ENCODE measurements at places on chromosomes 2 and 18.

- DNase-seq: no peak
Measured at GRCh38 chr18:26648509-26649192, 100.3 kb upstream of the KCTD1 start.

GRCh38 chr2:133641497-133641896, 73.2 kb upstream of the NCKAP5 start:
- DNase-seq: no peak

- no peak for DNase-seq
Measured at GRCh38 chr2:101991721-101992145, at the start of gene IL1R2. Gene IL1R2, plus strand, starts transcription at chr2:101991960. Its CDS starts 16,616 bp downstream, at chr2:102008576.

- DNase-seq: no peak
Measured at GRCh38 chr18:29811519-29811918, 1231.0 kb downstream of the DSC3 start.

GRCh38 chr2:45412754-45413379, 198.2 kb downstream of the SRBD1 start:
- DNase-seq: no peak

DNA sequence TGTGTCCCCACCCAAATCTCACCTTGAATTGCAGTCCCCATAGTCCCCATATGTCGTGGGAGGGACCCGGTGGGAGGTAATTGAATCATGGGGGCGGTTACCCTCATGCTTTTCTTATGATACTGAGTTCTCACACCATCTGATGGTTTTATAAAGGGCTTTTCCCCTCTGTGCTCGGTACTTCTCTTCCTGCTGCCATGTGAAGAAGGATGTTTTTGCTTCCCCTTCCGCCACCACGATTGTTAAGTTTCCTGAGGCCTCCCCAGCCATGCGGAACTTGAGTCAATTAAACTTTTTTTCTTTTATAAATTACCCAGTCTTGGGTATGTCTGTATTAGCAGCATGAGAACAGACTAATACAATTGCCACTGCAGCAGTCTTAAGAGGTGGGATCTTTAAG, 134.9 kb downstream of the LTBP1 start:
- DNase-seq: no peak

DNA sequence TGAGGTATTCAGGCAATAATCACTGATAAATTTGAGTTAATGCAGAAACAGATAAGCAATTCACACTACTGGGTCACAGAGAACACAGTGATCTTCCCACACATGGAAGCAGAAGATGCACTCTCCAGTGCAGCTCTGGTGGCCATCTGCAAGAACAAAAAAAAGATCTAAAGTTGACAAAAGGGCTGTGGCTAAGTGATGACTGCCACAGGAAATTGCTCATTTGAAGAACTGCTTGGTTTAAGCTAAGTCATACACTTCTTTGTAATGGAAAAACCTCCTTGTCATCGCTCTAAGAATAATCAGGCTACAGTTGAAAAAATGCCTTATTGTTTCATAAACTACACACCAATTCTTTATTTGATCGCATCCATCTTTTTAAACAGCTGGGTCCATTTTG, 115.1 kb downstream of the DTNB start:
- DNase-seq: no peak

DNA sequence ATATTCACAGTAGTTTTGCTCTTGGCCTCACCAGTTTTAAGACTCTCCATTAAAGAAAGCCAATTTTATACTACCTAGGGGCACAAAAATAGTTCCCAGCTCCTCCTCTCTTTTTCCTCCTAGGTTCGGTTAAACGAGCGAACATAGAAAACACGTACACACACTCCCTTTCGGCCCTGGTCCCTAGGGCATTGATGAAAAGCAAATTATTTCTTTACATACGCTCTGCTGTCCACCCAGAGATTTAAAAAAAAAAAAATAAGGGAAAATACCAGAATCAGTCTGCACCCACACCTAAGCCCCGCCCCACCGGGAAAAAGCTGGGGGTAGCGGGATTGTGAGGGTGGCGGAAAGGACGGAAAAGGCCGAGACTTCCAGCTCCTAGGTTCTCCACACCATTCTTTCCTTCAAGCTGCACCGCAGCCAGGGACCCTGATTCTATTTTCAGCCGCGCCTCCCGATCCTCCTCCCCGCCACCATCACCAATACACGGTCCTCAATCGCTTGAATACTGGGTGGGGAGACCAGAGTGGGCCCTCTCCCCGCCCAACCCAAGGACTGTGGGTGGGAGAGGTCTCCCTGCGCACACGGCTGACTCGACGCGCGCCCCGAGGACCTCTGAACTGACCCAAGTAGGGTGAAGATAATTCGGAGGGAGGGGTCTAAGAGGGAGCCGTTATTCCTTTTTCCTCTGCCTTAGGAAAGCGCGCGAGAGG, 769 bp downstream of the ATF2 start:
- DNase-seq: peak; percentile 58

DNA sequence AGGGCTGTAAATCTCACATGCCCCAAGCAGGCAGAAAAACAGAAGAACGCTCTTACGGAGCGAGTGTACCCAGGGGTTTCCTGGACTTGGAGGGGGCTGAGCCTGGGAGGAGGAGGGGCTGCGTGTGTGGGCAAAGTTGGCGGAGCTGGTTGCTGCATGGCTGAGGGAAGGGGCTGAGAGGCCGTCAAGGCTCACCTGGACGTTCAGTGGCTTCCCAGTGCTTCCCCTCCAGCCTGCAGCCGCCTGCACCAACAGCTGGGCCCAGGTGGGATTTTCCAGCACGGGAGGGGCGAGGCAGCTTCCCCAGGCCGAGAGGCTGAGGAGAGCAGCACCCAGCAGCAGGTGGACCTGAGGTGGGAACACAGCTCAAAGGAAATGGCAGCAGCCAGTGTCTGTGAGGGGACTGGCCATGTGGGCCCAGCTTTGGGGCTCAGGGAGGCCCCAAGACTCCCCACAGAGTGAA, 70.6 kb upstream of the CTDP1 start:
- no peak for DNase-seq

DNA sequence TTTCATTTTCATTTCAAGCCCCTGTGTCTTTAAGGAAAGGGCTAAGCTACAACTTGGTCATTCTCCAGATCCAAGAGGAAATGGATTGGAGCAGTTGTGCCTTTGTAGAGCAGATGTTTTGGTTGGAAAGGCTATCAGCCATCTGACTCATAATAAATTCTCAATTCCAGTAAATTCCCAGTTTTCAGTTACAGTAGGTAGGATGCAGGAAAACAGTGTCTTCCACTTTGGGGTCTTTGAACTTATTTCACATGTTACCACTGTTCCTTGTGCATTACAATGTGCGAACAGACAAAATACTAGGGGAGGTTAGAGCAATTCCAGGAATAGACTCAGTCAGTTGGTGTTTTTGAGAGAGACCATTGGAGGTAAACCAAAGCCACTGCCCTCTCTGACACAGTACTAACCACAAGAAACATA, 211.9 kb downstream of the BABAM2 start:
- DNase-seq: no peak

GRCh38 chr2:58720770-58721697, 479.9 kb upstream of the FANCL start:
- DNase-seq: no peak

- peak; percentile 72 for DNase-seq
Measured at GRCh38 chr18:12751891-12752290, 49.0 kb downstream of the PSMG2 start.

GRCh38 chr2:135182190-135182589, 130.1 kb downstream of the RAB3GAP1 start:
- DNase-seq: no peak
